ENCODE measurements at places on chromosomes 3 and 15.

GRCh38 chr3:36380221-36381031, at the start of gene STAC:
TSS of gene STAC (plus strand) at chr3:36380504. CDS start at chr3:36380644, 140 bp downstream.
- DNase-seq: no peak

DNA sequence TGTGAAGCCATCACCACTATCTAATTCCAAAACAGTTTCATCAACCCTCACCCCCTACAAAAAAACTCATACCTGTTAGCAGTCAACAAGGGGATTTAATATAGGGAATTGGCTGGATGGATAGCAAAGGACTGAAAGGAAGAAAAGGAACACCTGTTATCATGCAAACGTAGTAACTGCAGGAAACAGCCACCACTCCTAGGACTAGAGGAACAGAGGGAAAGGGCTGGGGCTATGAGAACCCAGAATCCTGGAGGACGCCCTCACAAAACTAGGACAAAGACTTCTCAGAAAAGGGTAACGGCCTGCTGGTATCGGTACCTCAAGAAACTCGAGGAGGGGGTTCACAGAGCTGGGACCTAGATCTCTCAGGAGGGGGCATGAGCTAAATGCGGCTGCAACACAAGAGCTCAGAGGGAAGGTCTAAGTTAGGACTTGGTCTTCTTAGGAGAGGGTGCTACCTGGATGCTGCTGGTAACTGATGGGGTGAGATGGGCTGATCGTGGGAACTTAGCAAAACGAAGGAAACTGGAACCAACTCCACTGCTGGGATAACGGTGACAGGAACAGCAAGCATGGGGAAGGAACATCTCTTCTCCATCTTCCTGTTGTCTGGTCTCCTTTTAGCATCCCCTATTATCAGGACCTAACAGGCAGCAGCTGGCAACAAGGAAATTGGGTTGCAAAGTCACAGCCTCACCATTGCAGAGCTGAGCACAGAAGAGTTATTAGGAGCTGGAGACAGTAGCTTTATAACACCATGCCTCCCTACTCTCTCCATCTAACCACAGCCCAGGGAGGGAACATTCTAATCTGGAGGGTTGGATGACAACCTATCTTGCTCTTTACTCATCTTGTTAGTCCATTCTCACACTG, 147.7 kb downstream of the UACA start:
- DNase-seq: no peak

DNA sequence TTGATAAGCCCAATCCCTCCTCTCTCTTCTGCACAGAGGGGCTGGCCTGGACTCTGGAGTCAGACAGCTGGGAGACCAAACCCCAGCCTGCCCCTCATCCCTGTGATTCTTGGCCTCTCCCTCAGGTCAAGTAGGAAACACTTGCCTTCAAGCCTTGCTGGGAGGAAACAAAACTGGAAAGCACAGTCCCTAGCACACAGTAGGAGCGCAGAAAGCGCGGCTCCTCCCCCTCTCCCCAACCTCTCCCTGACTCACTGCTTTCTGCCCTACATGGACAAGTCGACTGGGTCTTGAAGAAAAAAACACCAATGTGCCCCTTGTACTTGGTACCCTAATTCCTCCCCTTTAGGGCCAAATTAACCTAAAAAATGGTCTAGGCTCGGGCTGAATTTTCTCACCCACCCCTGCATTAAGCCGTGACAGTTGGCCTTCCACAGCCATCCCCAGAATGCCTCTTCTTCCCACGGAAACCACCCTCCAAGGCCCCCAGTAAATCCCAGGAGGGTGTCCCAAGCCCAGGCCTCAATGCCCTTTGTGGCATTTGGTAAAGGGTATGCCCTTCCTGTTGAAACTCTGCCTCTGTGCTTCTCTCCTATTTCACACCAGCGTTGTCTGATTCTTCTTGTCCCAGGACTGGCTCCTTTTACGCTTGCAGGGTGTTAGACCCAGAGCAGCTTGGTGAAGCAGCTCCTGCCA, 11.3 kb upstream of the RAF1 start:
- no peak for DNase-seq

DNA sequence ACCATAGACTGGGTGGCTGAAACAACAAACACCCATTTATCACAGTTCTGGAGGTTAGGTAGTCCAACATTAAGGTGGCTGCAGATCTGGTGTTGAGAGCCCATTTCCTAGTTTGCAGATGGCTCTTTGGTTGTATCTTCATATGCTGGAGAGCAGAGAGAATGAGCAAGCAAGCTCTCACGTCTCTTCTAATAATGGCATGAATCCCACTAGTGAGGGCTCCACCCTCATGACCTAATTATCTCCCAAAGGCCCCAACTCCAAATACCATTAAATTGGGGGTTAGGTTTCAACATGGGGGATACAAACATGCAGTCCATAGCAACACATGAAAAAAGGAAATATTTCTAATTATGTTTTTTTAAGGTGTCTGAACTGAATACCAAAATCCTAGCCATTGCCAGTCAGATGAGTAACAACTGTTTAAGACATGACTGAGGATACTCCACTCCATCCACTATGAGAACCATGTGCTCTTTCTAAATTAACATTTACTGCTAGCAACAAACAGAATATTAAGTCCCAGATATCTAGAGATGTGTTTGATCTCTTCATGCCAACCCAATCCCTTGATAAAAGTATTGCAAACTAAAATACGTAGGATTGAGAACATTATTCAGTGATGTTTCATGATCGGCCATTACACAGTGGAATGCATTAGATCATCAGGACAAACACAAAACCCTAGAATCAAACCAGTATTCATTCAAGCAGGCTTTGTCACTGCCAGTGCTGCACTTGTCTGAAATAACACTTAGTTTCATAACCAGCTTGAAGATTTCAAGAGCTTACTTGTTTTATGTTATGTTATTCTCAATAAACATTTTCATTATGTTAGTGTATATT, 340.3 kb downstream of the SLC9A9 start:
- no peak for DNase-seq

GRCh38 chr3:87287011-87287410, 10.6 kb upstream of the POU1F1 start:
- DNase-seq: no peak

- no peak for DNase-seq
Observed at GRCh38 chr3:55963601-55964000, 476.5 kb upstream of the WNT5A start.

GRCh38 chr15:101639667-101640066, 12.5 kb downstream of the TM2D3 start:
- no peak for DNase-seq

GRCh38 chr3:120673116-120673515, 8.9 kb downstream of the HGD start:
- no peak for DNase-seq

- DNase-seq: no peak
Observed at GRCh38 chr3:42063888-42064287, 27.3 kb upstream of the TRAK1 start.

DNA sequence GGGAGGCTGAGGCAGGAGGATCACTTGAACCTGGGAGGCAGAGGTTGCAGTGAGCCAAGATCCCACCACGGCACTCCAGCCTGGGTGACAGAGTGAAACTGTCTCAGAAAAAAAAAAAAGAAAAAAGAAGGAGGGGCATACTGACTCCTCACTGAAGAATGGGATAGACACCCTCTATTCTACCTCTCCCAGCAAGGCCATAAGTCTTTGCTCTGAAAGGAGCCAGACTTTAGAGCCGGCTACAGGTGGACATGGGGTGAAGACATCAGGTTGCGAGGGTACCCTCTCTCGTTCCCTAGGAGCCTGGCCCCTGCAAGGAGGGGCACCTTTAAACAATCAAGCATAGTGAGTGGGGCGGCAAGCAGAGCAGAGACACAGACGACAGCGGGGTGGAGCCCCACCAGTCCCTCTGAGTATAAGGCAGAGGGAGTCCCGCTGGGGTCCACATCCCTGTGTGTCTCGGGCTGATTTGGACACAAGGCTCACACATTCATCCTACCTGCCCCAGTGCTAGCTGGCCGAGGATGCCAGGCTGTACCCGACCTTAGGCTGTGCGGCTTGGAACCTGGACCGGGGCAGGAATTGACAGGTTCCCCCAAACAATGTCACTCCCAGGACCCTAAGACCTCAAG, 1.1 kb downstream of the GRAMD2A start:
- DNase-seq: no peak

DNA sequence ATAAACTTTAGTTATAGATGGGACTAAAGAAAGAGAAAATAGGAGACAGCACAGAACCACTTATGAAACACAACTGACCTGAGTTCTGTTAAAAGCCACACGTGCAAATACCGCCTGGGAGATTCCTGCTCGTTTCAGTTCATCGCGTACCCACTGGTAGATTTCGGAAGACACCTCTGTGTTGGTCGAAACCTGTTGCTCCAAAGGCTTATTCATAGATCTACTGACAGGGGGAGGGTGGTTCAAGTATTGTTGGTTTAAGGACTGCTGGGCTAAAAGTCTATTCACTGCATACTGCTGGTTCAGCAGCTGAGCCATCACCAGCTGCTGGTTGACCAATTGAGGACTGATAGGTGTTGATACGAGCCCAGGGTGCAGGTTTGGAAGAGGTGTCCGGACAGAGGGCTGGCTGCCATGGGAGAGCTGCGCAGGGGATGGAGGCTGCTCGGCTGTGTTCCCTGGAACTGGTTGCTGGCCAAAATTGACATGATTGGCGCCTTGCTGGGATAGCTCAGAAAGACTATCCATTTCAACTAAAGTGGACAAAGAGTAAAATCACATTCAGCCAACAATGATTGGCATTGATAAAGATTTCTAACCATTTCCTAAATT, 30.6 kb downstream of the SATB1 start:
- no peak for DNase-seq

DNA sequence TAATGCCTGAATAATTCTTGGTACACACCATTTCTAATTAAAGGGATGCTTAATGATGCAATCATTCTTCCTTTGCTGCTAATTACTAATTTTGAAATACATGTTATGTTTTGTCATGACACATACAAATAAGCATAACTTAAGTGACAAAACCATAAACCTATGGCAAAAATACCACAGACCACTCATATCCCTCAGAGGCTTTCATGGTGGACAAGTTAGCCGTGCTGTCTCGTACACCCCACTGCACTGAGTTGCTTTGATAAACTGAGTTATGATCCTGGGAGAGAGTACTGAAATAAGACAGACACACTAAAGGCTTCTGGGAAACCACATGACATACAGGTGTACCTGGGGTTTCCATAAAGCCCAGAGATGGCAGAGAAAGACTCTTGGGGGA, 913.8 kb downstream of the FHIT start:
- no peak for DNase-seq

DNA sequence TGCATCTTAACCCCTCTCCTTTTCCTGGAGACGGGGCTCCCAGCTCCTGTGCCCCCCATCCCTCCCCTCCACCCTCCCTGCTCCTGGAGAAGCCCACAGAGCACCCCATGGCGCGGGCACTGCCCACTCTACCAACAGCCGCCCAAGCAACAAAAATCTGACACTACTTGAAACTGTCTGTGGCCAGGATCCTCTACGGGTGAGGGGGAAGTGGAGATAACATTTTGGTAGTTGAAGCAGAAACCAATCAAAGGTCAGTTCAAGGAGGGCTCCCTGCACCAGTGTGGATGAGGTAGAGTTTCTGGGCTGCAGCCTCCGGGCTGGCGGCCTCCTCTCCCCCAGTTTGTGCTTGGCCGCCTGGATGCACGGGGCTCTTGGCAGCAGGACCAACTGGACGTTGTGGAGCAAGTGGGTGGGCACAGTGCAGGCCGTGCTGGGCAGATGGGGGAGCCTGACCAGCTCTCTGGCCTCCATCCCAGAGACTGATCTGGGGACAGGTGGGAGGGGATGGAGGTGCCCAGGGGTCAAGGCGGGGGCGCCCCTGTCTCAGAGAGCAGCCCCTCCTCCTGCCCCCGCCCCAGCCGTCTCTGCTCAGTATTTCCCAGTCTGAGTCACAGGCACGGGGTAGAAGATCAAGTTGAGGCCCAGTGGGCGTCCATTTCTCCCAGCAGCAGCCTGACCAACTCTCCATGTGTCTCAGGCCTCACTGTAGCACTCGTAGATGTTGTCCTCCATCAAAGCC, 12.8 kb downstream of the H1-8 start:
- no peak for DNase-seq

DNA sequence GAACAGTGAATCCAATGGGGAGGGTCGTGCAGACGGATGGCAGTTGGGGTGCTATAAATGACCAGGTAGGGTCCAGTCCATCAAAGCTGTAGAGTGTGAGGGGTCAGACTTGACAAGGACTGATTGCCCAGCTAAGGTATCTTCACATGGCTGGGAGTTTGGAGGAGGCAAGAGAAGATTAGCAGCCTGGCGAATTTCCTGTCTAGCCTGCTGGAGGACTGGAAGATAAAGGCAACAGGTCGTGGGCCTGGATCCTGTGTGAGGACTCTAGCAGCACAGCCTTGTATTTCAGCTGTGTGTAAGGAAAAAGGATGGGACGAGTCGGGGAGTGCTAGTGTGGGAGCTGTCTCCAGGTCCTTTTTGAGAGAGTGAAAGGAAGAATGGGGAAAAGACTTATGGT, 17.6 kb downstream of the CCR5AS start:
- DNase-seq: no peak

GRCh38 chr3:7999384-7999783, 502.2 kb upstream of the LMCD1 start:
- DNase-seq: no peak

DNA sequence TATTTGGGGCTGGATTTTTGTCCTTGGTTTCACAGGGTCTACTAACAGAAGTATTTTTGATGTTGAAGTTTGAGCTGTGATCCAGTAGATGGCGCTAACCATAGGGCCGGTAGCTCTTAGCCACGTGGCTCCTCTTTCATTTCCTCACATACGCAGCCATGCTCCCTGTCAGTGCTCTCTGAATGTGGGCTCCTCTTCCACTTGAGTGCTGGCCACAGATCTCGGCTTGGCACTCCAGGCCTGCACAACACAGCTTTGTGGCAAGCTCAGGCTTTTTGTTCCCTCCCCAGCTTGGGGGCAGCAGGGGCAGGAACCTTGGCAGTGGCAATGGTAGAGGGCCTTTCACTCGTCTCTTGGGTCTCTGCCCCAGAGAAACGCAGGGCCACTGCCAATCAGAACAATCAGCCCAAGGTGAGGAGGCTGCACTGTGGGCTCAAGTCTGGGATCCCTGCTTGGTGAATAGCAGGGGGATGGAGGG, 18.6 kb upstream of the DNAAF4 start:
- no peak for DNase-seq

- DNase-seq: no peak
Observed at GRCh38 chr3:14177580-14178246, 688 bp downstream of the XPC start.

DNA sequence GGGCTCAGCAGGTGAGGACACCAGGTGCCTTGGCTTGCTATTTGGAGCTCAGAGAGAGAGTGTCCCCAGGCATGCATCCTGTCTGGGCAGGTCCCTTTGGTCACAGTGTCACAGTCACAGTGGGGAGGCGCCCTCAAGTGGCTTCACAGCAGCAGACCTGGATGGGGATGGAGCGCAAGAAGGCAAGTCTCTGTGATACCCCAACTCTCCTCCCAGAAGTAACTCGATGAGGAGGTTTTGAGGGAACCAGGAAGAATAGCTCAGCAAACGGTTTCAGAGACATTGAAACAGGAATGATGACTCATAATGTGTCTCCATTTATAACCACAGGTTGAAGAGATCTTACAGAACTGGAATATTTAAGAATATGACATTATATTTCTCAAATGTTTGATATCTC, 66.5 kb upstream of the SH3GL3 start:
- DNase-seq: no peak

- DNase-seq: no peak
Observed at GRCh38 chr3:171791692-171792076, 18.6 kb downstream of the PLD1 start.
